ENCODE measurements at places on chromosomes 11 and 22.
A peak's percentile ranks its signal among the peaks of the same experiment; 100 is the strongest.

DNA sequence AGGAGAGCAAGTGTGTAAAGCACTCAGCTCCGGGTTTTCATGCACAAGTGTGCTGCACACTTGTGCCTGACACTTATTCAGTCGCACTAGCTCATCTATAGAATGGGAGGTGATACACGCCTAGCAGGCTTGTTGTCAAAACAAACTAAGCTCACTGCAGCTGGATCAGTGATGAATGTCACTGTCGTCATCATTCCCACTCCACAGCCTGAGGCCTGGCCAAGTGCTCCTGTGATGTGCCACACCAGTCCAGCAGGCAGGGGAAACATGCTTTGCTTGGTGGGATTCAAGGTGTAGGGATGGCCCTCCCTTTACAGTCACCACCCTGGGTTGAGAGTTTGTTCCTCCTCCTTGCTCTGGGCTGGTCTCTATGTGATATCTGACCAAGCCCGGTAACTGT, 6.8 kb downstream of the MPST start:
- DNase-seq, result no peak

DNA sequence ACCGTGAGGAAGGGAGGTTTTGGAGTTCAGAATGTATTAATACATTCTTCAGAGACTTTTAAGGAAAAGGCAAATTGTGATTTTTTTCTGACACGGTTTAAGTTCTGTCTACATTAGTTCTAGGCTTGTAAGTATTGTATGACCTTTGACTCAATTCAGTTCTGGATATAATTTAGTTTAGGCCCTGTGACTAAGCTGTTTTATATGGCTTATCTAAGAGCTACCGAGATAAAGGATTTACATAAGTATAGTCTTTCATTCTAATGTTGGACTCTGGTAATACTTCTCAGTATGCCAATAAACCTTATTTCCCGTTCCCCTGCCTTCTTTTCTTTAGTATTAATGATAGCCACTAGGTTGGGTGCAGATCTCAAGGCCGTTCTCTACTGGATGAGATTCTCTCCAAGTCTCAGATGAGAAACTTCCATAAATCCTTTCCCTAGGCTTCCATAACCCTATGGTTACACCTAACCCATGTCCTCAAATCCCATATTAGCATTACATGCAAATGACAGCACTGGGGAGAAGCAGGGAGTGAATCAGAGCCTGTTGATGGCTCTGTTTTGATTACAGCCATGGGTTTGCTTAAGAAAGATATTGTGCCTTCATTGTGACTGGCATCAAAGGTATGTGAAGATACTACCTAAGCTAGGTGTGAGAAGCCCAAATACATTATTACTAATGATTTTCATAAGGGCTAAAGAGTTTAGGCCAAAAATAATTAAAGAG, 38.7 kb downstream of the BARX2 start:
- DNase-seq, result no peak

GRCh38 chr11:124740277-124740882, 638 bp downstream of the NRGN start:
- DNase-seq, result no peak

GRCh38 chr11:113906038-113906437, 1.4 kb downstream of the HTR3B start:
- DNase-seq, result peak; percentile 4

DNA sequence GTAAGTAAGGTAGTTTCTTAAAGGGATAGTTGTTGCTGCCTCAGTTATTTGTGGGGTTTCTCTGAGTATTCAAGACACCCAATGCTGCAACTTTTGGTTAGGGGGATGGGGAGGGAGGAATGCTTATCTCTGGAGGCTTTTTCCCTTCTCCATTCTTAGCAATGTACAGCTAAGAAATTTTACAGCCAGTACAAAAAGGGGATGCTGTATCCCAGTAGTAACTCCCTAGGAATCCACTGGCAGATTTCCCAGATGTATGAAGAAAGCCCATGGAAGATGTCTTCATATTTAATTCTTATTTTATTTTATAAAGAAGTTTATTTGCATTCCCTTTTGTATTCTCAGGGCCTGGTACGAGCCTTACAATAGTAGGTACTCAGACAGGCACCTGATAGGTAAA, 154.8 kb downstream of the ENTHD1 start:
- peak; percentile 74 for DNase-seq

DNA sequence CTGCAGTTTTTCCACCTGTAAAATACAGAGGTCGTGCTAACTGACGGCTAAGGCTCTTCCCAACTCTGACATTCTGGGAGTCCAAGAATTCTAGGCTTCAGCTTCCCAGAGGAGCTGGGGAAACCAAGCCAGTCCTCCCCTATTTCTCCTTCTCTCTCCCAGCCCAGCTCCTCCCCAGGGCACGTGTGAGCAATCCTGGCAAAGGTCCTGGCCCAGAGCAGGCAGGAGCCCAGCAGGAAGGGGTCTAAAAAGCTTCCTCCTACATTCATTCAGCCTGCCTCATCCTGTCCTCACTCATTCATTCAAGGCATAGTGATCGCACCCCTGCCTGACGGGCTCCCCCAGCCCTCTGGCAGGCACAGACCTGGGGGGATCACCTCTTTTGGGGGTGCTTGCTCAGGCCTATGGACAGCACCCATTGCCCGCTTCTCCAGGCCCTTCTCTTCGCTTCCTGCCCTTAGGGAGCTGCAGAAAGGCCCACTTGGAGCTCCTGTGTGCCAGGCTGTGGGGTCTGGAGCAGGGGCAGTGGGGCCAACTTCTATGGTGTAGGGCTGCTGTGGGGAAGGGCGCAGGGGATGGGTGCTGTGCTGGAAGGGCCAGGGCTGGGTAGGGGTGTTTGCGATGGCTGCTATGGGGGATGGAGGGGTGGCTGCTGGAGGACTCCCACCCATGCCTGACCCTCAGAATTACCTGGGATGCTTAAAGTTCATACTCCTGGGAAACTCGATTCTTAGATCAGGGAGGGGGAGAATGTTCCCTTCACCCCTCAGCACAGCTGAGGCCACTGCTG, 9.8 kb downstream of the KCNC1 start:
- peak; percentile 34 for DNase-seq

- DNase-seq, result peak; percentile 58
These were observed 668 bp downstream of the MADD start for GRCh38 chr11:47270331-47271271.

DNA sequence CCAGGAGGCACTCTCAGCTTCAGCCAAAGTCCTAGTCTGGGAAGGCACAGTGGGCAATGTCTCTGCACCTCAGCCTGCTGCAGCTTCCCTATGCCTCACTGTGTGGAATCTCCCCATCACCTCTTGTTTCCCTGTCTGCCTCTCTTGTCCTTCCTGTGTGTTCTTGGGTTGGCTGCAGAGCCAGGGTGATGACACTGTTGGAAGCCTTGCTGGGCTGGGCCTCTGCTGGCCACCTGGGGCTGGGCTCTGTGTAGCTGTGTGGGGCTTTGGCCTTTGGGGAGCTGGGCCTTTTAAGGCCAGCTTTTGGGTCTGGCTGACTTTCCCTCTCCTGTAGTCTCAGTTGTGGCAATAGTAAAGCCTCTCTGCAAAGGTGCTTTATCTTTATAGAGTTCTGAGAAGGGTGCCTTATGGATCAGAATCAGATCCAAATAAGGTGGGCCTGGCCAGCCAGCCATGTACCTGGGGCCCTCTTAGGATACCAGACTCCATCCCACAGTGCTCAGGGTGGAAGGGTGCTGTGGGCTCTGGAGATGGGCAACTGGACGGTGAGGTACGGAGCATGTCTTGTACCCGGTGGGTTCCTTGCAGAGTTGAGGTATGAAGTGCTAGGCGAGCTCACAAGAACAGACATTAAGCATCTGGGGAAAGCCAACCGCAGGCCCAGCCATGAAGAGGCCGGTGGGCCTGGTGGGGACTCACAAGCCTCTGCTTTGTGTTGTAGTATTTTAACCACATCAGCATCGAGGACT, 10.3 kb upstream of the RANBP1 start:
- DNase-seq, result no peak

- DNase-seq, result no peak
These were observed 60.0 kb upstream of the SPON1 start for GRCh38 chr11:13902523-13902922.

DNA sequence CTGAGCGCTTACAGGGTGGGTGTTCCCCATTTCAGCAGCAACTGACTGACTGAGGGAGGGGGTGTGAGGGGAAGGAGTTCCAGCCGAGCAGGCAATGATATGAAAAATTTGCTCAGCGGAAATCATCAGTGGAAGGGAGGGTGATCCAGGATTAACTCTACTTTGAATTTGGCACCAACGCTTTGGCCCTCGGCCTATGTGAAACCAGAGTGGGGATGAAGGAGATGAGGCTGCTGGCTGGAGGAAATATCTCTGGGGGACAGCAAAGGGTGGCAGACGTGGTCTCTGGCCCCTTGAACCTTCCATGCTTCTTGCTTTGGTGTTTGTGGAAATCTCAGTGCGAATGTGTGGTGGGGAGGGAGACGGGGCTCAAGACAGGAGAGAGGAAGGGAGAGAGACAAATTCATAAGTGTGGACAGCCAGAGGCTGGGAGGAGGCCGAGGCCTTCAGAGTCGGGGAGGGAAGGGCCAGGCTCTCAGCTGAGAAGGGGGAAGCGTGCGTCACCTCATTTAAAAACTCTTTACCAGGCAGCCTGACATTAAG, 83.6 kb downstream of the FDX1 start:
- DNase-seq, result no peak

DNA sequence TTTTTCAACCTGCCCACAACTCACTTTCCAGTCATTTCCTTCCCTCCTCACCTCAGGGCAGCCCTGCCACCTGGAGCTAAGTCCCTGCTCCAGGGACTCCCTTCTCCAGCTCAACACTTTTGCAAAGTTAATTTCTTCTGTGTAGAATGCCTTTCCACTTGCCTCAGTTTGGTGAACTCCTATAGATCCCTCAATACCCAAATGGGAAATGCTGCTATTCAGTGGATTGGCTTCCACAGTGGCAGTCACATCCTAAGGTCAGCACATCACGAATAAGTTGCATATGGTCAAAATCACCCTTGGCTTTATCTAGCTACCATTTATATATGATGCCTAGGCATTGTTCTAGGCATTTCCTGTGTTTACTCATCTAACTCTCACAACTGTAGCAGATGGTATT, 23.6 kb downstream of the GDPD5 start:
- DNase-seq, result no peak

DNA sequence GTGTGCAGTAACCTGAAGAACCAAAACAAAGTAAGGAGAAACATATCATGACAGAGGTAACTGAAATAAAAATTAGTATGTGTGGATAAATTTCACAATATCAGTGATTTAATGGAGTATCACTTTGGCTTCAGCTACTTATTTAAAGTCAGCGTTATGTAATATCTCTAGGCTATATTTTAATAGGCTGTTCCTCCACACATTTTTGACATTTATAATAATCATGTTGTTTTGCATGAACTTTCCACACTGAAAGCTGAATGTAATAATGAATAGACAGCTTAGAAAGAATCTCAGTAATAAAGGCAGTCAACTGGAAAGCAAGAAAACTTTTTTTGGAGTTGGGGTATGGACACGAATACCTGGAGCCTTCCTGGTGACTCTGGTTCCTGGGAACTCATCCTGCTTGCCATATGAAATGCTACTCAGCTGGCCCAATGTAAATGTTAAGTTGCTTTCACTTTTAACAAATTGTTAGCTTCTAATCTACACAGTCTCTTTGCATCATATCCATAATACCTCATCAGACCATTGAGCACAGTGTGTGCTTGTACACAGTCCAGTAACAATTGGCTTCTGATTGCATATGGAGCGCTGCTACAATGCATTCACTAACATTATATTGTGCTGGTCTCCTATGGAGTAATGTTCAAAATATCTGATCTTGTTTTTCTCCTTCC, 257.7 kb downstream of the SOX6 start:
- no peak for DNase-seq

GRCh38 chr11:103800406-103801114, 235.9 kb upstream of the DDI1 start:
- DNase-seq, result no peak

DNA sequence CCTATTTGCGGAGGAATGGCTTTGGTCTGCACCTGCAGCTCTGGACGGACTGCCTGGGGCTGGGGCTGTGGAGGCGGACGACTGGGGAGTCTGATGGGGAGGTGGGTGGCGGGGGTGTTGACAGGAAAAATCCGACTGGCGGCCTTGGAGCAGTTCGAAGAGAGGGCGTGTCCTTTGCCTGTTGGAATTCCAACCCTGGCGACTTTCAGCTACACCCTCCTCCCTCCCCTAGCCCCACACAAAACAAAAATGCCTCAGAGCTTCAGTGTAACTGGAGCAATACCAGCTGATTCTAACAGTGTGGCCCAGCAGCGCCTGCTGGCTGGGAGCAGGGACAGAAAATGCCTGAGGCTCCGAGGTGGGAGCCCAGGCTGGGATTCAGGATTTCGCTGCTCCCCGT, 85.4 kb downstream of the ATXN10 start:
- DNase-seq, result peak; percentile 69

GRCh38 chr11:73269459-73270015, 2.6 kb upstream of the P2RY6 start:
- DNase-seq, result no peak

DNA sequence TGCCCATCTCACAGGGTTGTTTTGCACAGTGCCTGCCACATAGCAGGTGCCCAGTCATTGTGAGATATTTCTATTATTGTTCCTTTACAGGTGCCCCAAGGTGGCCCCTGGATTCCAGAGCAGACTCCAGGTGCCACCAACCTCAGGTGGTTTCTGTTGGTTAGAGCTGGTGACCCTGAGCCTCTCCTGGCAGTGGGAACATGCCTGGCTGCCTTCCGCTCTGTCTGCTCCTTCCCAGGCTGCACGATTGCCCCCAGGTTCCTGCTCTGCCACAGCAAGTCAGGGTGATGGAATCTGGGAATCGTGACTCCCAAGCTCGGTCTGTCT, 12.6 kb upstream of the OMP start:
- no peak for DNase-seq

- DNase-seq, result no peak
These were observed 11.5 kb upstream of the GRK2 start for GRCh38 chr11:67254798-67255197.

DNA sequence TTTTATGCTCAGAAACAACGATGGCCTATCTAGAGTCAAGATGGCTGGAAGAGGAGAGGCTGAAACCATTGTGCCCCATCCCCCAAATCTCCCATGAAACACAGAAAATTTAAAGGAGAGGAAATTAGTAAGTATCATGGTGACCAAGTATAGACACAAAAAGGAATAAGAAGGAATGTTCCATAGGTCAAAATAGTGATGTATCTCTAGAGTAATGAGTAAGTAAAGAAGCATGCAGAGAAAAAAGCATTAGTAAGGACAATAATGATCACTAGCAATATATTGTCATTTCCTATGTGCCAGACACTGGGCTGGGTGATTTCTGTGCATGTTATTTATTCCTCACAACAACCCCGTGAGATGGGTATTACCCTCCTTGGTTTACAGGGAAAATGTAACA, 2.6 kb upstream of the SLC22A24 start:
- peak; percentile 13 for DNase-seq

- peak; percentile 76 for DNase-seq
These were observed 9.4 kb downstream of the EHD1 start for GRCh38 chr11:64868904-64869570.

- no peak for DNase-seq
These were observed 937.6 kb downstream of the BRD1 start for GRCh38 chr22:48889887-48890692.

GRCh38 chr11:116563028-116563711, 209.6 kb downstream of the BUD13 start:
- DNase-seq, result peak; percentile 31

GRCh38 chr22:16847271-16847670, 22.1 kb upstream of the XKR3 start:
- DNase-seq, result no peak

Measured in fibroblast of skin of scalp (primary cell).